ENCODE measurements at places on chromosomes 5 and 9.
A peak's percentile ranks its signal among the peaks of the same experiment; 100 is the strongest.

DNA sequence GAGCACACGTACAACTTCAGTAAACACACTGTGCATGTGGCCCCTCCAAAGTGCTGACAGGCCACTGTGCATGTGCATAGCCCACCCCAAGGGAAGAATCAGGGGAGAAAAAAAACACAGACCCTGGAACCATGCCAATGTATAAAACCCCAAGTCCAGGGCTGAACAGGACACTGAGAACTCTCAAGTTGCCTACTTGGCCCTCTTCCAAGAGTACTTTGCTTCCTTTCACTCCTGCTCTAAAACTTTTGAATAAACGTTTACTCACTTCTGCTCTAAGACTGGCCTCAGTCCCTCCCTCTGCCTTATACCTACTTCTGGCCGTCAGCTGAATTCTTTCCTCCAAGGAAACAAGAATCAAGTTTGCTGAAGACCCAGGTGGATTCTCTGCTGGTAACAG, 77.7 kb upstream of the NFIB start:
- no peak for DNase-seq

DNA sequence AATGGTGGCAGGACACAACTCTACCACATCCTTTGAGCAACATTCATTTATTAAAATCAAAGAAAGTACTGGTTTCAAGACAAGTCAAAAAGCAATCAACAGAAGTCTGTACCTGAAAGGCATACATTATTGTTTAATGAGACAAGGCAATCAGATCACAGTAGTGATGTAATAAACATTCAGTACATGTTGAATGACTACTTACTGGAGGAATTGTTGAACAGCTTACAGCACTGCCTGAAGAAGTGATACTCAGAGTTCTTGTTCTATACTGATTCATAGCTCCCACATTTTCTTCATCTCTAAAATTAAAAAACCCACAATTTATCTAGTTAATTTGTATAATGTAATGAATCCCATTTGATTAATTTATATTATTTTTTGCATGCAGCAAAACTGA, 18.2 kb downstream of the RIOK2 start:
- no peak for DNase-seq

DNA sequence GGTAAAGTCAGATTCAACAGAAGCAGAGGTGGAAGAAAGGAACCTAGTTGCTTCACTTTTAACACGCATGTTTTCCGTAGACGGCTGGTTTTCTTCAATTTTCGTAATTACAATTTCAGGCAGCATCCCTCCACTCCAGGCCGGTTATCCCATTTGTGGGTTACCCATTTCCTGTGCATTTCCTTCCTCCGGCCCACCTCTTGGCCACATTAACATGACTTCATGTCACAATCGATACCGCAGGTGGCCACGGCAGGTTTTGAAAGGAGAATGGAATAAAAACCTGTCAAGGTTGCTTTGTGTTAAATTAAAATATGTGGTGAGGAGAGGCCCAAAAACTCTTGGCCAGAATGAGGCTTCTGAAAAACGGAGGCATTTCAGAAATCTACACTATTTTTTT, 130.2 kb downstream of the PCSK5 start:
- no peak for DNase-seq

DNA sequence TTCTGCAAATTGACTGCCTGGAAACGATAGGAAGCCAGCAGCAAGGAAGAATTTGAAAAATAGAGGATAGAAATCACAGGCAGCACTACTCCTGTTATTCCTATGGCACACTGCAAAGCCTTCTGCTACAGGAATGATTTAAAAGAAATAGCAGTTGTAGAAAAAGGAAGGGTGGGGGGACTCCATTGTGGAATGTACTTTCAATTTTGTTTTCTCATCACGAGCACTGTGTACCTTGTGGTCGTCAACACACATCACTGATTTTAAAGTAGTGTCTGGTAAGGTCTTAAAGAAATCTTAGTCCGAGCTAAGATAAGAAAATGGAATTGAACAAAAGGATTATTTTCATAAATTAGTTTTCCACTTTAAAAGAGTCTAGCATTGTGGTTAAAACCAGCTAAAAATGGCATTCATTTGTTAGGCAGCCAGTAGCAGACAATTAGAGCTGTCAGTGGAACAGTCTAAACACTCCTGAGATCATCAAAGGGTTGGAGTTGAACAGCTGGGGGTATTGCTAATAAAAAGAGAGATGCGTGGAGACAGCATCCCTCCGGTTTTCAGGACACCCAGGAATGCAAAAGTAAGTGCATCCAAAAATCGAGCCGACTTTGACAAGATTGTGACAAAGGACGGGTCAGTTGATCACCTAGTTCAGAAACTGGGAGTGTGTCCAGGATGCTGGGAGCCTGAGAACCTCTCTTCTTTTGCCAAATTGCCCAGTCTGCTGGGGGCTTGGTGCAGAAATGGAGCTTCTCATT, 97.8 kb upstream of the WWC1 start:
- DNase-seq = no peak

GRCh38 chr9:87080512-87081264, 133.4 kb upstream of the GAS1 start:
- DNase-seq = peak; percentile 38

GRCh38 chr5:133870661-133871060, 97.8 kb downstream of the C5orf15 start:
- peak; percentile 34 for DNase-seq

GRCh38 chr5:43804041-43804440, 201.1 kb downstream of the NNT start:
- no peak for DNase-seq

DNA sequence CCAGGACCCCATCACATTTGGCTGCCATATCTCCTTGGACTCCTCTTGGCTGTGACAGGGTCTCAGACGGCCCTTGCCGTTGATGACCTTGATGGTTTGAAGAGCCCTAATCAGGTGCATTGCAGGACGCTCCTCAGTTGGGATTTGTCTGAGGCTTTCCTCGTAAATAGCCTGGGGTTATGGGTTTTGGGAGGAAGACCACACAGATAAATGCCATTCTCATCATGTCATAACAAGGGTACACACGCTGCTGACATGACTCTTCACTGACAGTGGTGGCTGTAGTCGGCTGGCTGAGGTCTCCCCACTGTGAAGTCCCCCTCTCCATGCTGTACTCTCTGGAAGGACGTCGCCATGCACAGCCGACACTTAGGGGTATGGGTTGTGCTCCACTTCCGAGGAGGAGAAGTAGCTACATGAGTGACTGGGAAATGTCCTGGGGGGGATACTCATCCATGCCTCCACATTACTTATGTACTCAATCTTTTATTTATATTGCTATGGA, 42.9 kb upstream of the SPTLC1 start:
- no peak for DNase-seq

GRCh38 chr5:160497878-160498277, 76.2 kb downstream of the PTTG1 start:
- DNase-seq = no peak
